ENCODE measurements at places on chromosomes 4 and X.

DNA sequence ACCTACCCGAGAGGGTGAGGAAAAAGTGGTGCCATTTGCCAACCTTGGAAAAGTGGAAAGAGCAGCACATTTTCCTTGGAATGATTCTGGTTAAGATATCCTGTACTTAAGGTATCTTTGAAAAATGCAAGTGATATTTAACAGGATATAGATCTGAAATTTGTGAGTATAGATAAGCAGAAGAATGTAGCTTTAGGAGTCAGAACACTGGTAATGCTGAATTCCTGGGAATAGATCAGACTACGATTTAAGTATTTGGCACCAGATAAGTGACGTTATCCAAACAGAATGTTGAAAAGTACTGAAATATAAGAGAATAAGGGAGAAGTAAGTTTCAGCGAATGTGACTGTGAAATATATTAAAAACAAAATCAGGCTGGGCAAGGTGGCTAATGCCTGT, 210.1 kb downstream of the PCDH7 start:
- no peak for DNase-seq

GRCh38 chrX:100358766-100359165, 51.3 kb downstream of the PCDH19 start:
- no peak for DNase-seq

- DNase-seq, result no peak
These were observed 170.0 kb downstream of the SMIM20 start for GRCh38 chr4:26083987-26084386.

- no peak for DNase-seq
These were observed 20.3 kb downstream of the DNAAF6 start for GRCh38 chrX:107226757-107227156.

GRCh38 chr4:34193451-34194154, 2050.7 kb downstream of the ARAP2 start:
- DNase-seq, result no peak

DNA sequence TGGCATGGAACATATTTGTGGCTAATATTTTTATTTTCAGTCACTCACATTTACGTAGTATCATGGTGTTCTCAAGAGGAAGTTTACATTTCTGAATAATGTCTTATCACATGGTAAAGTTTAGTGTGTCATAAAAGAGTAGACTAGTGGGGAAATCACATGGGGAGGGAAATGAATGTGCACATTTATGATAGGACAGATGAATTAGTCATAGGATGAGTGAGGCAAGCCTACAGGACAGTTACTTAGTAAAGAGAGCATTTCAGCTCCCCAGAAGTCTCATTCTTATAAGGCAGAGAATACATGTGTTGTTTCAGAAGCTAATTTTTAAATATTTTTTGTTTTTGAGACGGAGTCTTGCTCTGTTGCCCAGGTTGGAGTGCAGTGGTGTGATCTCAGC, 6.2 kb downstream of the GK start:
- no peak for DNase-seq

DNA sequence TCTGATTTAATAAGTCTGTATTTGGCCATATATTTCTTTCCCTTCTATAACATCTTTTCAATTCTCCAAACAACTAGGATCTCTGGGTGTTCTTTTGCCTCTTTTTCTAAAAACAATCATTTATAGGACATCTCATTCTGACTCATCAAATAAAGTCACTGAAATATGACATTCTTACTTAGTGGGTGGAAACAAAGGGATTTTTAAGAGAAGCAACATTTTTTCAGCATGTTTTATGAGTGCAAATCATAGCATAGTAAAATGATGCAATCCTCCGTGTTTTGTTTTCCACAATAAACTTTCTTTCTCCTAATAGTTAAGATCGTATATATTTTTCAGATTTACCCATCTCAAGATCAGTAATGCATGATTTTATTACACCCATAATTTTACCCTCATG, 179.8 kb downstream of the SPCS3 start:
- DNase-seq, result no peak

GRCh38 chrX:97639526-97639925, 755.8 kb downstream of the RPA4 start:
- DNase-seq, result no peak

DNA sequence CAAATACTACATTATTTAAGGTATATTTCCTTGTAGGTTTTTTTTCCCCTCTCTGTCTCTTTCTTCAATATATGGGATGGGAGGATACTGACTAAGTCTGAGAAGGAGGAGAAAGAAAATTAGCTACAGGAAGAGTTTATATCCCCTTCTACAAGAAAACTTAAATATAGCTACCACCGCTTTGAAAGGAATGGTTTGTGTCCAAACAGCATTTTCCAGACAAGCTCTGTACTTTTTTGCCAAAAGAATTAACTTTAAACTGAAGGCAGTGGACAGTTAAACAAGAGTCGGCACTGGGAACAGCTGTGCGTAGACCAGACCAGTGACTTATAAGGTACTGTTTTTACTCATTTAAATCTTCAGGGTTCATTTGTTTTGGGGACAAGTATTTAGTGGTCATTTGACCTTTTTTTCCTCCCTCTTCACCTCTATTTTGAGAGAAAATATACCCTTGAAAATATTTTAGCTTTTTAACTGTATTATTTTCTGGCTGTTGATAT, 303.7 kb downstream of the ARHGAP24 start:
- no peak for DNase-seq

GRCh38 chr4:124682384-124682783, 30.1 kb downstream of the ANKRD50 start:
- DNase-seq, result no peak

GRCh38 chr4:169109035-169109675, 99.1 kb upstream of the CBR4 start:
- DNase-seq, result no peak

GRCh38 chrX:9227276-9227675, 193.3 kb upstream of the FAM9B start:
- DNase-seq, result no peak

DNA sequence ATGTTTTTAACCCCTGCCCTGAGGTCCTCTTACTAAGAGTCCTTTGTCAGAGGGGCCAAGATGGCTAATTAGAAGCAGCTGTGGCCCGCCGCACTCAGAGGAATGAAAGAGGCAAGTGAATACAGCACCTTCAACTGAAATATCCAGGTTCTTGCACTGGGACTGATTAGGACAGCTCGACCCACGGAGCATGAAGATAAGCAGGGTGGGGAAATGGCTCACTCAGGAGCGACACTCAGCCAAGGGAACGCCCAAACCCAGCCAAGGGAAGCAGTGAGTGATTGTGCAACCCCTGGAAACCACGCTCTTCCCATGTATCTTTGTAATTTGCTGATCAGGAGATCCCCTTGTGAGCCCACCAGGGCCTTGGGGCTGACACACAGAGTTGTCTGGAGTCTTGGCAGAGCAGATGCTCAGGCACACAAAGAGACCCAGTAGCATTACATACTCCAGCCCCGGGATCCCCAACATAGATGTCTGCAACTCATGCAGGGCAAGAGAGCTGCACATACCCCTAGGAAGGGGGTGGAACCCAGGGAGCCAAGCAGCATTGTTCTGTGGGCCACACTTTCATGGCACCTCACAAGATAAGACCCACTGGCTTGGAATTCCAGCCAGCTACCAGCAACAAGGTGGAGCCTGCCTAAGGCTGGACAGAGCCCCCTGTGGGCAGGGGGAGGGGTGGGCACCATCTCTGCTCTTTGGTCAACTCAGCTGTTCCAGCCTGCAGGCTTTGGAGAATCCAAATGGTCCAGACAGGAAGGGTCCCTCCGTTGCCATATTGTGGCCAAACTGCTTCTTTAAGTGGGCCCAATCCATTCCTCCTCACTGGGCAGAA, 23.3 kb downstream of the F8A3 start:
- no peak for DNase-seq

- no peak for DNase-seq
These were observed 201.4 kb downstream of the CCSER1 start for GRCh38 chr4:90328558-90328957.

- no peak for DNase-seq
These were observed 51.0 kb downstream of the TRIM2 start for GRCh38 chr4:153255233-153255632.

- no peak for DNase-seq
These were observed 3.8 kb downstream of the FGFRL1 start for GRCh38 chr4:1015179-1015578.

DNA sequence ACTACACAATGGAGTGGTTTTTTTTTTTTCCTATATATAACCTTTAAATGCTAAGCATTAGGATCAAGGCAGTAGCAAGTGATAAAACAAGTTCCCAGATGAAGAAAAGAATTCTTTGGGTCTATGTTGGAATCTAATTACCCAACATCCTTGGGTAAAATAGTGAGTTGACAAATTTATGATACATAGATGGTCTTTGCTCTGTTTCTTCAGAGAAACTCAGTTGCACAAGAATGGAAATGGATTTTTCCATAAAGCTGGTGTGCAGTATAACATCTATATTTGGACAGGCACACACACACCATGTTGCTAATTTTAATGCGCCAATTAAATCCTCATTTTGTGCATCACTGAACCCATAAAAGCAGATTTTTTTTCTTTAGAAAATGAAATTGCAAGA, 137.0 kb upstream of the MED14 start:
- no peak for DNase-seq

DNA sequence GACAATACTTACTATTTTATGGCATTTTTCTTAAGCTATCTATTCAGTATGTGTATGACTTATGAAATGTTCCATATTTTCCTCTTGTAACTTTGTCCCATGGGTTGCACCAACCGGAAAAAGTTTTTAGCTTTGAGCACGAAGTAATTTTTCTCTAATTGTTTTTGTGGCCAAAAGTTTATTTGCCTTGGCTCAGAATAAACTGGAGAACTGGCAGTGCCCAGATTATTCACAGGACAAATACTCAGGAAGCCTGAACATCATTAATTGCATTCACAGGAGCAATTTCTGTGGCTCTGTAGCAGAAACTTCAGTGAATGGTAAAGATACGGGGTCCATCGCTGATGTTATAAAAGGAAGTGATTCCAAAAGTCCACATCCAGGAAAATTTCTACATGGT, 184.5 kb downstream of the ARHGAP10 start:
- no peak for DNase-seq

GRCh38 chrX:26651755-26652154, 435.8 kb downstream of the MAGEB5 start:
- no peak for DNase-seq

GRCh38 chr4:182068920-182069319, 174.3 kb upstream of the TENM3 start:
- no peak for DNase-seq

DNA sequence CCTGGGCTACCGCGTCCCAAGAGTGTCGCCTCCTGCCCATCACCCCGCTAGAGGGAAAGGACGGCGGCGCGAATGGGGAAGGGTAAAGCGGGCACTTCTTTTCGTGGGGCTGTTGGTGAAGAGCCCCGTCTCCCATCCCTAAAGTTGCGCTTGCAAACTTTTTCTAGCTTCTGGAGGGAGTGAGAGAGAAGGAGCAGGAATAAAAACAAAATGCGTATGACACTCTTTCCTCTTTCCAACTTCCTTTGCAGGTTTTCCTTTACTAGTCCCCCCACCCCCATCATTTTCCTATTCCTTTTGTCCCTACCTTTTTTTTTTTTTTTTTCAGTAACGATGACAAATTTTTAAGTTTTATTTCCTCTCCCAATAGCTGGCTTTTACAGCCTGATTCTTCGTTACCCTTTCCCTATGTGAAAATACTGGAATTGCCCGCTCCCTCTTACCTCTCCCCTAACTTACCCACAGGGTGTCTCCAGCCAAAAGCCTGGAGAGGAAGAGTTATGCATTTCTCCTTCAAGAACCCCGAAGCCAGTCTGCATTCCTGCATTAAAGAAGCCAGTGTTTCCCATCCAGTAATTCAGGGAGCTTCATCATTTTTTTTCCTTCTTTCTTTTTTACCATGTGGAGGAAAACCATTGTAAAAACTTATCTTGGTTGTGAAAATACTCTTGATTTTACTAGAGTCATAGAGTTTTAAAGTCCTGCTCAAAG, 613 bp upstream of the ARSJ start:
- no peak for DNase-seq

- no peak for DNase-seq
These were observed 84.9 kb downstream of the BCOR start for GRCh38 chrX:40012868-40013265.

DNA sequence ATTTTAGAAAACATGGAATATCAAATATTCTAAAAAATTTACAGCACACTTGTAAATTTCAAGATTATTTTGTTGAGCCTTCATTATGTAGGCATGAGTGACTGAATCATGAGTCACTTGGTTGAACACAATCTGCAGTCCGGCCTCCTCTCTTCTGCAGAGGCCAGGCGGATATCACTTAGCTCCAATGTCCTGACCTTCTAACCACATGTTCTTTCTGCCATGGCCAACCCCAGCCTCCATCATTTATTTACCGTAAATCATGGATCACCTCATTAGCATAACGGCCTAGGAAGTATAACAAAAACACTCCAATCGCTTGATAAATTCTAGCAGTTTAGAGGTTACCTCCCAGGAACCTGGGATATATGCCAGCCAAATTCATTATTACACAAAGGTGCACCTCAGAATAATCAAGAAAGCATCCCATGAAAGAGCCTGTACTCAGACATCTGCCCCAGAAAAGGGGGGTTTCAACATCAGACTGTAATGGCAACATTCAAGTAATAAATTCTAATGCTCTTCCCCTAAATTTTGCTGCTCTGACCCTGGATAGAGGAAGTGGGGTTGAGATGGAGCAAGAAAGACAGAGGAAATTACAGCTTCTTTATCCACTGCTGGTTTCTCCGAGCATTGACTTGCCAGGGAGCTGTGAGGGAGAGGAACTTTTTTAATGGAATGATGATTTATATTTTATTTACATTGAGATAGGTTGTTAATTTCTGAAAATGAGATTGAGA, 2153.6 kb upstream of the AGA start:
- DNase-seq, result no peak

DNA sequence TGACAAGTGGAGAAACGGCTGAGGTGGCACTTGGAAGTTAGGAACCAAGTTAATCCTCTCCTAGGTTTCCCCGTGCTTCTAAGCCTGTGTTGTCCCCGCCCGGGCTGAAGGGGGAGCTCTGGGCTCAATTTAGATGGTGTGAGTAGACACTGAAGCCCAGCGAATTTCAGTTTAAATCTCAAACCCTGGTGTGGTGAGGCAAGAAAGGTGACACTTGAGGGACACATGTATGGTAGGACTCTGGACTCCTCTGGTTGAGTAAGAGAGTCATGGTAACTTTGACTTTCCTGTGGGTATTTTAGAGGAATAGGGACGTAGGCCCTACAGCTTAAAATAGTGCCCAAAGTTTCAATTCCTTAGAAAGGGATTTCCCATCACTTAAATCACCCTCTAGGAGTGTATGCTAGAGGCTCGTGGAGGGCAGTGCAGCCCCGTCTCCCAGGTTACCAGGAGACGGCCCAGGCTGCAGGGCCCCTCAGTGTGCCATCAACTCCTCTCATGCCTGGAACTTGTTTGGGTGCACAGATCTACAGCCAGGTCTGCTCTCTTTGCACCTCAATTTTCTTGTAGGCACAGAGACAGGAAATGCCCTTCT, 24.0 kb downstream of the HAND2 start:
- no peak for DNase-seq

DNA sequence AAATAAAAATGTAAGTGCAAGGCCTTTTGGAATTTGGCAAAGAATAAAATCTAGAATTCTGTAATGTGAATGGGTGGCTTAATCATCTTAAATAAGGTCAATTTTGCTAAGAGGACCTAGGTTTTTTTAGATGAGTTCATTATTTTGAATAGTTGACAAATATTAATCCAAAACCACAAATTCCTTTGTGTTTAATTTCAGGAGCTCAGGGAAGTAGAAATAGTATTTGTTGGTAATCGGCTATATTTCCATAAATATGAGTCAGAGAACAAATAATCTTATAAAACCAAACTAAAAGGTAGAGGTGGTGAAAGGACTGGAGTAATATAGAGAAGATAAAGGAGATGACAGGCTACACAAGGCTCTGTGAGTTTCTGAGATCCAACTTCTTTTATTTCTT, 190.4 kb upstream of the TLL1 start:
- no peak for DNase-seq

- no peak for DNase-seq
These were observed 132.7 kb downstream of the ARHGAP24 start for GRCh38 chr4:85607624-85608023.

Measured in activated CD4-positive, alpha-beta T cell treated with anti-CD3 and anti-CD28 coated beads, Interleukin-2, amount 50 U/mL, for 24 hours (primary cell).